ENCODE measurements at places on chromosomes 1 and 21. TPM values are rescaled to one million over a fixed set of nuclear protein-coding genes. Genes with fewer than 3 reads are reported as not detected.

The MARK1 gene
- not detected for total RNA-seq

The KRTAP7-1 gene
- not detected for total RNA-seq

The DMBX1 gene
- total RNA-seq: 0.37 TPM

The CLCA1 gene
- total RNA-seq: not detected

The MRPL55 gene
- 36.7 TPM for total RNA-seq

The GJB3 gene
- total RNA-seq: not detected

The ELF3 gene
- 0.22 TPM for total RNA-seq

The NIPAL3 gene
- total RNA-seq: 68.7 TPM

The CFAP57 gene
- total RNA-seq: 0.36 TPM

The NOTCH2NLA gene
- total RNA-seq: 39.3 TPM

The ANXA9 gene
- total RNA-seq: not detected

The TNFRSF14 gene
- total RNA-seq: 141 TPM

The ZNF697 gene
- total RNA-seq: 0.26 TPM

The LENEP gene
- total RNA-seq: 2.3 TPM

The MAP10 gene
- total RNA-seq: 1.9 TPM

The PTGFRN gene
- 14.8 TPM for total RNA-seq

The NBPF6 gene
- not detected for total RNA-seq

The CSF1 gene
- 46.3 TPM for total RNA-seq

The KRTAP11-1 gene
- total RNA-seq: not detected

The SPRR2G gene
- not detected for total RNA-seq

The RGS13 gene
- not detected for total RNA-seq

The KLHDC8A gene
- total RNA-seq: not detected

The ACTL8 gene
- not detected for total RNA-seq

The GPX7 gene
- total RNA-seq: 27.6 TPM

The CACNA1S gene
- not detected for total RNA-seq

The HFM1 gene
- not detected for total RNA-seq

The KRTAP21-2 gene
- not detected for total RNA-seq

The SPATA21 gene
- total RNA-seq: not detected

The CADM3 gene
- total RNA-seq: not detected

The UTS2 gene
- total RNA-seq: not detected

The HLX gene
- total RNA-seq: 2.0 TPM

The PTGS2 gene
- 10.9 TPM for total RNA-seq

The SPRR5 gene
- total RNA-seq: not detected

The MECR gene
- total RNA-seq: 23.5 TPM

Measured in activated T-cell treated with anti-CD3 and anti-CD28 coated beads, Interleukin-2, amount 50 U/mL, for 72 hours (primary cell).